ENCODE measurements at places on chromosomes 3 and 15. TPM values are rescaled to one million over a fixed set of nuclear protein-coding genes. Genes with fewer than 3 reads are reported as not detected.

DNA sequence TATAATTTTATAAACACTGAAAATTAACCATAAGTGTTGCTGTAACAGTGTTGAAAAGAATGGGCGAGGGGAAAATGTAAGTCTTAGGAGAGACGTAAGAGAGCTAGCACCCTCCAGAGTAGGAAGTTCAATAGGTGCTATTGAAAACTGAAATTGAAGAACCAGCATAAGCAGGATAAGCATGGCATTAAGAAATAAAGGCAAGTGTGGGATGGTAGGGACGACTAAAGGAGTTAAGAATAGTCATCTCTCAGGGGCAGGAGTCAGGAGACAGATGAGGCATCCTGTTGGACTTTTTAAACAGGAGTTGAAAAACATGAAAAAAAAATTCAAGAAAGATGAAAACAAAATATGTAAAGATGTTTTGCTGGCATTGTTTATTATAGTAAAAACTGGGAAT lies 43.5 kb downstream of the ABHD2 start:
- DNase-seq: no peak

Gene TMEM266
- 0.10 TPM for total RNA-seq

Gene KCNH8
- 0.05 TPM for total RNA-seq

DNA sequence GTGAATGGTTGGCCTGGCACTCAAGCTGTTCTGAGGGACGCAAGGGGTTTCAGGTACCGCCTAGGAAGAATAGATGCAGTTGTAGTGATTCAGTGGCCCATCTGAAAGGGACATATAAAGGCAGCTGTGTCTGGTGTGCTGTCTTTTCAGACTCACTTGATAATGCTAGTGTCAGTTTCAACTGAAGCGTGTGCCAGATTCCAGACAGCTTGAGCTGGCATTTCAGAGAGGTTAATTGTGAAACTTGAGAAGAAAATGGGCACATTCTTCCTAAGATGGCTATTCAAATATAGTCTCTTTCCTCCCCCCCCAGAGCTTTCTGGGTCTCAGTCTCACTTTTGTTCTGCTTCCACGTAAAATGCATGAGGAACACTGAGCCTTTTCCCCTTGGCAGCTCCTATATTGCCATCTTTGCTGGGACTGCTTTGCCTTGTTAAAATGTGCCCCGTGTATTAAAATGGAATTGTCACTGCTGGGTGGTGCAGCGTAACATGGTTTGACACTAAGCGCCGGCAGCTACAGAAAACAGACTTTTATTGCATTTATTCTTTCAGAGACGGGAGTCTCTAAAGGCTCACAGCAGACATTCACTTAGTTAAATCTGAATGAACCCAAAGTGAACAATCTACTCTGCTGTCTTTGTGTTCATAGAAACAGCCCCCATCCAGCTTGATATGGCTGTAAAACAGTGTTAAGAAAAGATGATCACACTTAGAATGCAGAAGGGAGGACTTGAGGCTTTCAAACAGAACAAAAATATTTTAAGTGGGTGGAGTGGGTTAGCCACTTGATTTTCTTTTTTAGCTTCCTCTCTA lies 478.7 kb downstream of the RBMS3 start:
- DNase-seq: peak; percentile 21

GRCh38 chr3:127834771-127835170 lies 12.5 kb upstream of the MGLL start:
- DNase-seq: no peak

DNA sequence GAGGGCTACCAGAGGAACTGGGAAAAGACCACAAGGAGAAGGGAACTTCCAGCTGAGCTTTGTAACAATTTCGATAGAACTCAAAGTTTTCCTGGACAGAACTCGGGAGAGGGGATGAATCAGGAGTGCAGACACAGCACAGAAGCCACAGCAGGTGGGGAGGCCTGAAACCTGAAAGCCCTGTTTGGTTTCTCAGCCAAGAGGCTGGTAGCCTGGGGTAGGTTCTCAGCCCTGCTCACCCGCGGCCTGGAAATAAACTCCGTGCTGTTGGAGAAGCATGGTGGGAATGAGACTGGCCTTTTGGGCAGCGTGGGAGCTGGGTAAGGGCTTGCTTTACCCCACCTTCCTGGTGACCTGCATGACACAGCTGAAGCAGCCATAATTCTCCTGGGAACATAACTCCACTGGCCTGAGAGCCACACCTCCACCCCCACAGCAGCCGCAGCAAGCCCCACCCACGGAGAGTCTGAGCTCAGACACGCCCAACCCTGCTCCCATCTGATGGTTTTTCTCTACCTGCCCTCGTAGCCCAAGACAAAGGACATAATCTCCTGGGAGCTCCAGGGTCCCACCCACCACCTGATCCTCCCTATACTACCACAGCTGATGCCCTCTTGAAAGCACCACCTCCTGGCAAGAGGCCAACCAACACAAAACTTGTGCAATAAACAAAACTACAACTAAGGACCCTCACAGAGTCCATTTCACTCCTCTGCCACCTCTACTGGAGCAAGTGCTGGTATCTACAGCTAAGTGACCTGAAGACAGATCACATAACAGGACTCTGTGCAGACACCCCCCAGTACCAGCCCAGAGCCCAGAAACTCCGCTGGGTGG lies 52.5 kb upstream of the CHRM5 start:
- DNase-seq: no peak
